ENCODE measurements at places on chromosomes 6 and 20. TPM values are rescaled to one million over a fixed set of nuclear protein-coding genes. Genes with fewer than 3 reads are reported as not detected.

- H3K4me3 ChIP-seq = no peak overlapping the region
- no peaks in the 10 kb centered on the region for H3K4me1 ChIP-seq
- H3K27ac ChIP-seq = no peak overlapping the region
- H3K36me3 ChIP-seq = peaks cover 20% of the 10 kb centered on the region
- H3K27me3 ChIP-seq = no peaks in the 10 kb centered on the region
Observed at GRCh38 chr20:38007526-38007925, 25.7 kb downstream of the TTI1 start.

DNA sequence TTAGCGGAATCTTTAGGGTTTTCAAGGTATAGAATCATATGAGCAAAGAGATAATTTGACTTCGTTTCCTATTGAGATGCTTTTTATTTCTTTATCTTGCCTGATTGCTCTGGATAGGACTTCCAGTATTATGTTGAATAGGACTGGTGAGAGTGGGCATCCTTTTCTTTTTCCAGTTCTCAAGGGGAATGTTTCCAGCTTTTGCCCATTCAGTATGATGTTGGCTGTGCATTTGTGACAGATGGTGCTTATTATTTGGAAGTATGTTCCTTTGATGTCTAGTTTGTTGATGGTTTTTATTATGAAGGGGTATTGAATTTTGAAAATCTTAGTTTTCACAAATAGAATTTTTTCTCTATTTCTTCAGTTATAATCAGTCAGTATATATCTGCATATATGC, 656.6 kb upstream of the MAP3K7 start:
- no peak for DNase-seq
- H3K4me1 ChIP-seq = no peaks in the 10 kb centered on the region
- no peak overlapping the region for H3K4me3 ChIP-seq
- H3K36me3 ChIP-seq = no peaks in the 10 kb centered on the region
- no peak overlapping the region for H3K27ac ChIP-seq
- no peaks in the 10 kb centered on the region for H3K27me3 ChIP-seq

DNA sequence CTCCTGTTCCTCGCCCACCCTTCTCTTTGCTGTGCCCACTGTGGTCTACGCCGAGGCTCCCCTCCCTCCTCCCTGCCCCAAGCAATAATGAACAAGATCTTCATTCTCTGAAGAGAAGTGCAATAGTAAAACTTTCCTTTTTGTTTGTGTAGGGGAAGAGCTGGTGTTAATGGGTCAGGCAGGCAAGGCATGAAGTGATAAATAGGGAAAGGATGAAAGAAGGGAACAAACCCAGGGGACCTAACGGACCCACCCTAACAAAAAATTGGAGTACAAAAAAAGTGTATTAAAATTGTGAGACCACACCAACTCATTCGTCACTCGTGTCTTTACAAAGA, 66.9 kb downstream of the ZBTB2 start:
- H3K27me3 ChIP-seq = peaks cover 39% of the 10 kb centered on the region
- no peak for DNase-seq
- H3K4me1 ChIP-seq = peaks cover 32% of the 10 kb centered on the region
- H3K4me3 ChIP-seq = no peak overlapping the region
- no peaks in the 10 kb centered on the region for H3K36me3 ChIP-seq
- H3K27ac ChIP-seq = no peak overlapping the region

DNA sequence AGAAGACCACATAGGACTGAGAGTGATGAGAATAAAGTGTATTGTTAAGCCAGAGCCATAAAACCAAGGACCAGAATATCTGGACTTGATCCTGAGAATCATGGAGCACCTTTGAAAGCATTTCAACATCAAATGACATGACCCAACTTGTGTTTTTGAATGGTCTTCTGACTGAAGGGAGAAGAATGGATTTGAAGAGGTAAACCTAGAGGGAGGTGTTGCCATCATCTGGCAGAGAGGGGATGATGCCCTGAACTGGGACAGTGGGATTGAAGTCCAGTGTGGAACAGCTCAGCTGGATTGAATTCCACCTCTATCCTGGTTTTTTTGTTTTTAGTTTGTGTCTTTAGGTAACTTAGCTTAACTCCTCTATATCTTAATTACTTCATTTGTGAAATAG, 570.0 kb downstream of the TBC1D32 start:
- no peak overlapping the region for H3K27ac ChIP-seq
- no peaks in the 10 kb centered on the region for H3K4me1 ChIP-seq
- H3K4me3 ChIP-seq = no peak overlapping the region
- H3K27me3 ChIP-seq = no peaks in the 10 kb centered on the region
- H3K36me3 ChIP-seq = no peaks in the 10 kb centered on the region

- no peaks in the 10 kb centered on the region for H3K27me3 ChIP-seq
- no peak overlapping the region for H3K27ac ChIP-seq
- H3K36me3 ChIP-seq = no peaks in the 10 kb centered on the region
- DNase-seq = no peak
Observed at GRCh38 chr20:32628960-32629530, 43.9 kb upstream of the NOL4L start.

GRCh38 chr6:108633436-108633835, 72.7 kb downstream of the FOXO3 start:
- H3K36me3 ChIP-seq = no peaks in the 10 kb centered on the region
- no peak for DNase-seq
- no peak overlapping the region for H3K27ac ChIP-seq
- H3K4me1 ChIP-seq = peaks cover 90% of the 10 kb centered on the region
- no peaks in the 10 kb centered on the region for H3K27me3 ChIP-seq
- no peak overlapping the region for H3K4me3 ChIP-seq

- H3K36me3 ChIP-seq = peaks cover 19% of the 10 kb centered on the region
- H3K4me3 ChIP-seq = no peak overlapping the region
- H3K27me3 ChIP-seq = no peaks in the 10 kb centered on the region
- peaks cover 25% of the 10 kb centered on the region for H3K4me1 ChIP-seq
- DNase-seq = peak; percentile 24
Observed at GRCh38 chr6:144566868-144567615, 281.9 kb downstream of the UTRN start.

DNA sequence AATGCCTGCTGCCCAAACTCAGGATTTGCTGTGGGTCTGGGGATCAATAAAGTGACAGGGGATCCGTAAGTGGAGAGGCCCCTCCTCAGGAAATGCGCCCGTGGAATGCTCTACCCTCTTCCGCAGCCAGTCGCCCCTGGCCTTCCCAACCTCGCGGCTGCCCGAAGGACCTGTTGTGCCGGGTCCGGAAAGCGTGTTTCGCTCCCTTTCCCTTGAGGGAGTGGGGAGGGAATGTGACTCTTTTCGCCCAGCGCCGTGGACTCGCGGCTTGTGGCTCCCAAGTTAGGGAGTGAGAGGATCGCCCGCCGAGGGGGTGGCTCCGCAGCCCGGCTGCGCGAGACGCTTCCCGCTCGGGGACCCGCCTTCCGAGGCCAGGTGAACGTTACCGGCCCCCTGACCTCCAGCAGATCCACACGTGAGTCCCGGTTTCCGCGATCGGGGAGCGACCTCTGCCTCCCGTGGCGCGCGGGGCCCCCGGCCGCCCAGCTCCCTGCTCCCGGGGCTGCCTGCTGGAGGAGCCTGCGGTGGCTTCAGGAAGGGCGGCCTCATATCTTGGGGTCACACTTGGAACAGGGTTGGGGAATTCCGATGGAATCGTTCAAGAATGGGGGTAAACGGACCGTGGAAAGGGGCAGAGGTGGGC, 666 bp downstream of the TPD52L1 start:
- peak overlapping the region; percentile 20 for H3K27ac ChIP-seq
- H3K36me3 ChIP-seq = no peaks in the 10 kb centered on the region
- H3K4me1 ChIP-seq = peaks cover 7% of the 10 kb centered on the region
- H3K27me3 ChIP-seq = peaks cover 9% of the 10 kb centered on the region
- DNase-seq = peak; percentile 0

DNA sequence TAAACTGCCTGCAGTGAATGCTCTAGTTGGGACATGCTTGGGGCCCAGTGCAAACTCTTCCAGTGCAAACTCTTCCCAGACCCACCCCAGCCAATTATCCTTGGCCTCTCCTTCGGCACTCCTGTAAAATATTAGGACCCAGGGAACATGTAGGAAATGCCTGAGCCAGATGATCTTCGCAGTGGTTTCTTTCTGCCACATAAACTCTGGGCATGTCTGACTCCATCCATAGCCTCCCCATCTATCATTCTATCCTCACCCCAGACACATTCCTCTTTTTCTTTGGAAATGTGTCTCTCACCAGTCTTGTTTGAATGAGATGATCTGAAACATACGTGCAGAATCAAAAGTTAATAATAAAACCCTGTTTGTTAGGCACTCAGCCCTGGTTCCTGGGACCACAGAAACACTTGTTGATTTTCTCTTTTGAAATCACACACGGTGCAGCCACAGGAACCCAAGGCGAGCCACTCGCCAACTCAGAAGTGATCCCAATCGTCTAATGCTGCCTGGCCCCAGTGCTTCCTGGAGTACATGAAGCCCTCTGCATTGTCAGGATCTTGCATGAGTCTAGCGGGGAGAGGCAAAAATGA, 108.9 kb upstream of the CST7 start:
- no peaks in the 10 kb centered on the region for H3K4me1 ChIP-seq
- H3K27ac ChIP-seq = no peak overlapping the region
- no peak for DNase-seq

The CCDC170 gene
- 0.78 TPM for polyA plus RNA-seq

The BMP7 gene
- not detected for polyA plus RNA-seq

The ADGB gene
- not detected for polyA plus RNA-seq

The SYNGAP1 gene
- polyA plus RNA-seq = 0.32 TPM

The HLA-DQA2 gene
- 5.9 TPM for polyA plus RNA-seq

The COL21A1 gene
- not detected for polyA plus RNA-seq
